ENCODE measurements at places on chromosomes 16 and 17.

- no peak for DNase-seq
Observed at GRCh38 chr16:58118801-58119508, 10.2 kb downstream of the CFAP20 start.

DNA sequence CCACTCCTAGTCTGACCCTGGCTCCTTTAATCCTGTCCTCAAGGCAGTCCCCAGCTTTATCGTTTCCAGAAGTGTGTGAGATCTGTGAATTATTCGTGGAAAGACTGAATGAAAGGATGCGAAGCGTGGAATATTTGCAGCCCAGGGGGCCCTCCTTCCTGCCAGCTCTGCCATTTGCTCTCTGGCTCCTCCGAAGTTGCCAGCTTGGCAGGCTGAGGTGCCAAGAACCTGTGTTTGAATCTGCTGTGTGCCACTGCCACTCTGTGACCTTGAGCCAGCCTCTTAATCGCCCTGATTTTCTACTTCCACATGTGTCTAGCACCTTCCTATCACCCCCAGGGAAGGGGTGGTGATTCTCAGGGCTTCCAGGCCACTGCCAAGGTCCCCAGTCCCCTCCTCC lies 10.8 kb downstream of the TBKBP1 start:
- no peak for DNase-seq

- DNase-seq: no peak
Observed at GRCh38 chr16:81550432-81550808, 105.8 kb downstream of the CMIP start.

DNA sequence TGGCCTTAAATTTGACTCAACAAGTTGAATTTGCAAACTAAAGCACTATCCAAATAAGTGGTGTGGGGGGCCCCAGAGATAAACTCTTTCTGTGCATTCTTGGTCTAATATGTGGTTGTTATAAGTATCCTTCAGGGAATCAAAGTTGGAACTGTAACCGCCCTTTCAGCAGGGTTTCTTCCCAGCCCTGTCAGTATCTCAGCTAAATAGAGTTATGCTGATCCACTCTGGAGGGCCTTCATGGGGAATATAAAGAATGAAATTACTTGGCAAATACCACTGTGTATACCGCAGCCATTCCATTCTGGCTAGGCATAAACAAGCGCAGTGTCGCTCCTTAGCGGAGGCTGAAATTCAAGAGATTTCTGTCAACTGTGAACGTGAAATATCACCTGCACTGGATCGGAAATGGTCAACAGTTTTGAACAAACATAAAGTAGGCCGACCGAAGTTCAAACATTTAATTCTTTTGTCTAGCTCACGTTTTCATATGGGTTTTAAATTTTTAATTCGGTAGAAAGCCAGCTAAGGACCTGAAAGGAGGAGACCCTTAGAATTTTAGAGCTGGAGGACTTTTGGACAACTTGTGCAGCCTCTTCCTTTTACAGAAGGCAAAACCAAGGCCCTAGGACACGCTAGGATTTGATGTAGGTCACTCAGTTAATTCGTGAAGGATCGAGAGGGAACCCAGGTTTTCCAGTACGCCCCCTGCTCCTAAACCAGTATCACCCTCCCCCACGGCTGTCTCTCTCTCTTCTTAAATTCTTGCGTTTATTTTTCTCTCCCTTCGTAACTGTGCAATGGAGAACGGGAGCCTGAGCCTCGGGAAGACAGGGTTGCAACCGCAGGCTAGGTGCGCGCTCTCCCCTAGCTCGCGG lies 74.7 kb downstream of the CHD9 start:
- DNase-seq: no peak

DNA sequence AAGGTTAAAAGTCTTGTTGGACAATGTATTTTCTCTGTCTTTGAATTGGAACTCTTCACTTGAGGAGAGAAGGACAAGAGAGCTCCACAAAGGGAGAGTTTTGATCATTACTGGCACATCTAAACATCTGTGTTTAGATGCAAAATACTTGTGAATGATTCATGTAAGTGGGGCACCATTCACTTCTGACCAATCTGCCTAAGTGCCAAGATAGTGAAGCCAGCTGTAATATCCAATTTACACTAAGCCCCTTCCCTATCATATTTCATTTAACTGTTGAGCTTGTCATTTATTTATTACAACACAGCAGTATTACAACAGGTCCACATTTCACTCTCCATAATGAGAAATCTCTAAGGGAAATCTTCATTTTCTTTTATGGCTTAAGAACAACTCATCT lies 832.3 kb upstream of the GOT2 start:
- DNase-seq: no peak

GRCh38 chr16:28537076-28537475 lies 1.7 kb downstream of the NUPR1 start:
- no peak for DNase-seq

DNA sequence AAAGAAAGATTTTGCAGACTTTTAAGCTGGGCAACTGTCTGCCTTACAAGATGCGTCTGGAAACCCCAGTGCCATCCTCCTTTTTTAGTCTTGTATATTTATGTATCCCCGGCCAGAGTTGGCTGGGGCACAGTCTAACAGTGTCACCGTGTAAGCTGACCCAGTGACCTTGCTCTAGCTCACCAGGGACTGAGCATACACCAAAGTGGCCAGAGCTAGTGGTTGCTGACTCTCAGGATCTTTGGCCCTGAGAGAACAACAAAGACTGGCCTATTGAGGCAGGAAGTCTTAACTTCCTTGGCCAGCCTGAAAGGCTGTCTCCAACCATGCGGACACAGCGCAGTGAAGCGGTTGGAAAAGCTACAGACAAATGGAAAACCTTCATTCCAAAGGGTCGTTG lies 745.2 kb downstream of the WWOX start:
- DNase-seq: no peak

Data from CD8-positive, alpha-beta memory T cell (primary cell).